ENCODE measurements at places on chromosomes 16 and 17. TPM values are rescaled to one million over a fixed set of nuclear protein-coding genes. Genes with fewer than 3 reads are reported as not detected.

ODAD4 gene
- 1.4 TPM for total RNA-seq

SLX1B gene
- total RNA-seq = 79.1 TPM

OR1F1 gene
- total RNA-seq = 0.59 TPM

KRT33A gene
- total RNA-seq = not detected

MINK1 gene
- total RNA-seq = 58.2 TPM
